ENCODE measurements at places on chromosomes 6 and 20.

- DNase-seq = no peak
Observed at GRCh38 chr6:35519313-35520015, 6.8 kb upstream of the TULP1 start.

DNA sequence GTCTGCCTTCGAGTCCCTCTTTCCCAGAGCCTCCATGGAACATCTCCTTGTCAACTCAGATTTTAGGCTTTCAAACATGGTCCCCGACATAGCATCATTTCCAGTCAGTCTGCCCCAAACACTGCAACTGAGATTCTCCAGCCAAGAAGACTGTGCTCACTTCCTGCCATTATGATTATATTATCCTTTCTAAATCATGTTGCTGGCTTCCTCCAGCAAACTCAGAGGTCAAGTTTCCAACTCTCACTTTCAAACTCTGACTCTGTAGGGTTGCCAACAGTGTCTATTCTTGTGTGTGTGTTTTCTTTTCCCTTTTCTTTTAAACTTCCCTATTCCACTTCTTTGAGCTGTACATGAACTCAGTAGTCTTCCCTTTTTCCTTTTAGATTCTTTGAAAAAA is 61.2 kb upstream of the TRAF3IP2 start:
- DNase-seq = no peak

DNA sequence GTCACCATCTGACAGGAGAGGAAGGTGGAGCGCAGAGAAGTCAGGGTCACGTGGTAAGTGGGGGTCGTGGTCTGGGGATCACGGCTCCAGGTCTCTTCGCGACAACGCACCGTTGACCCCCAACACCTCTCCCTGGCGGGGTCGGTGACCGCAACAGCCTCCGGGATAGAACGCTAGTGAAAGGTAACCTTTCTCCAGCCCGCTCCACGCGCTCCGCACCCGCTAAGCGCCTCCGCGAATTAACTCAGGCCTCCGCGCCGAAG is 600 bp upstream of the SYNJ2 start:
- no peak for DNase-seq

GRCh38 chr20:31274441-31274840 is 17.0 kb downstream of the DEFB115 start:
- DNase-seq = no peak

- peak; percentile 93 for DNase-seq
Observed at GRCh38 chr20:9119776-9120175, 50.9 kb downstream of the PLCB4 start.

- DNase-seq = no peak
Observed at GRCh38 chr20:62358171-62359042, 8.7 kb downstream of the LAMA5 start.

GRCh38 chr6:120569714-120570113 is 764.6 kb downstream of the TBC1D32 start:
- no peak for DNase-seq

Measured in DMS 273 treated with DMSO at 0.1 percent for 48 hours (cell line).